Stimulated activated CD8-positive, alpha-beta memory T cell treated with anti-CD3 and anti-CD28 coated beads, Interleukin-2, amount 100 ng/mL, for 1 hour (primary cell): ENCODE measurements at places on chromosomes 6 and 20.

GRCh38 chr20:59850018-59850641, 83.3 kb downstream of the SYCP2 start:
- DNase-seq, result no peak

DNA sequence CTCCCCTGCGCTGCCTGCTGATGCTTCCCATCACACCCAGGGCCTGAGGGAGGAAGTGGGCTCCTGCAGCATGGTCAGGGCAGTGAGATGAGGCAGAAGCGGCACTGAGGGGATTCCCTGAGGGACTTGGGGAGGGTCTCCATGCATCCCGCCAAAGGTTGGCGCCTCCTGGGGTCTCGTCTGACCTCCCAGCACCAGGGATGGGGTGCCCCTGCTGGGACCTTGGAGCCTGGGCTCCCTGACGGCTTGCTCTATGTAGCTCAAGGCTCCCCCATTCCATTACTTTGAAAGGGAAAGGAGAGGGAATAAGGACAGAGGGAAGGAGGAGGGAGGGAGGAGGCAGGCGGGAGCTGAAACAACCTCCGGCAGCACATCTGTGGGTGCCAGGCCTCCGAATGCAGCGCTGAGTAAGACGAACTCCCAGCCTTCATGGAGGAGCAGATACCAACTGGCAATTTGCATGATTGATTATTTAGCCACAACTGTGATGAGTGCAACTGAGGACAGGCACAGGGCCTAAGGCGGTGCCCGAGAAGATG, 259.3 kb downstream of the ERMARD start:
- no peak for DNase-seq

GRCh38 chr6:46990031-46990644, 52.0 kb downstream of the ADGRF1 start:
- DNase-seq, result no peak

GRCh38 chr20:37421060-37421905, 75.3 kb downstream of the SRC start:
- DNase-seq, result no peak

GRCh38 chr6:16354692-16355091, 116.3 kb downstream of the GMPR start:
- DNase-seq, result no peak

GRCh38 chr6:87658516-87658915, 43.5 kb downstream of the AKIRIN2 start:
- DNase-seq, result no peak
